EL (cell line): ENCODE measurements at places on chromosomes 3 and 15.

DNA sequence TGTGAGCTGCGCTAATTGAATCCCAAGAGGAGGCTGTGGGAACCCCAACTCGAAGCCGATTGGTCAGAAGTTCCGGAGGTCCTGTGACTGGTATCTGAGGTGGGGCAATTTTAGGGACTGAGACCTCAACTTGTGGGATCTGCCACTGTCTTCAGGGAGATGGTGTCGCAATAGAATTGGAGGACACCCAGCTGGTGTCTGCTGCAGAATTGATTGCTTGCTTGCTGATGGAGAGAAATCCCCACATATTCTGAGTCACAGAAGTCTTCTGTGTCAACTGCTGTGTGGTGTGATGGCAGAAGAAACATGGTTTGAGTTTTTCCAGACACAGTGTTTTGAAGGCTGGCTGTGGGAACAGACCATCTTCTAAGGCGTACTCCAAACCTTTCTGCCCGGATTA is 99.7 kb upstream of the PLXNA1 start:
- peak; percentile 25 for DNase-seq

- DNase-seq = no peak
Observed at GRCh38 chr3:172046268-172046915, 7.0 kb downstream of the FNDC3B start.

DNA sequence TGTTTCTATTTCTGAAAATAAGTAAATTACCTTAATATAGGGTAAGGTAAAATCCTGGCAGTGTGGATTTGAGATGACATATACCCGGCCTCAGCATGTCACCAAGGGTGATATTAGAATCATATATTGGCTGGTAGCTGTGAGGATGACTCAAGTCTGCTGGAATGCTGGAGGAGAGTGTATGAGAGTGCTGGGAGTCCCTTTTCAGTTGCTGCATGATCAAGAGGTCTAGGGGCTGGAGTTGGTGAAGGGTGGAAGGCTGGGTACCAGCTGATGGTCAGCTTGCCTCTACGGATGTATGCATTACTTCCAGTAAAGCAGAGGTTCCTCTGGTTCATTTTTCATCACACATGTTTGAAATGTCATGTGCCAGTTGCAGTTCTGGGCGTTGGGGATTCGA is 40.6 kb downstream of the SLC25A26 start:
- peak; percentile 52 for DNase-seq

DNA sequence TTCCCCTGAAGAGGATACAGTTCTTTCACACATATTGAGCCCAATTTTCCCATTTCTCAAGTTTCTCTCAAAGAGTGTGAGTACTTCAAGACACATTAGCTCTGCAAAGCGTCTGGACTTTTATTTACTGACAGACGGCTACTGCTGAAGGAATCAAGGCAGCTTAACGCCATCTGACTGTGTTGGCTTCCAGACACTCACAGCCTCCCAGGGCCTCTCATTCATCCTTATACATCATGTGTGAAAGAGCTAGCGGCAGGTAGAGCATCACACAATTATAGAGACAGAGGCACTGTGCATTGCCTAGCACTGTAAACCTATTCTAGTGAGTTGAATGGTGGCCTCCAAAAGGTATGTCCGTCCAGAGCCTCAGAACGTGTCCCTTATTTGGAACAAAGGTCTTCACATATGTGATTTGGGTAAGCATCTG is 284.1 kb upstream of the STT3B start:
- DNase-seq = no peak

DNA sequence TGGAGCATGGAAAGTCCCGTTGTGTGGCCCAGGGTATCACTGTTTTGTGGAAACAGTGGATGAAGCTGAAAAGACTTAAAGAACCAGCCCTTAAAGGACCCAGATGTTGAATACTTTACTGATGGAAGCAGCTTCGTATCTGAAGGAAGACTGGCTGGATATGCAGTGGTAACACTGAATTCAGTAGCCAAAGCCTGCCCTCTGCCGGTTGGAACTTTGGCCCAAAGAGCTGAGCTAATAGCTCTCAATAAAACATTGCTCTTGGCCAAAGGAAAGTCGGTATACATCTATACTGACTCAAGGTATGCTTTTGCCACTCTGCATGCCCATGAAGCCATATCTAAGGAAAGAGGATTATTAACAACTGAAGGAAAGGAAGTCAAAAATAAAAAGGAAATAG is 885.4 kb downstream of the PDCD6IP start:
- peak; percentile 2 for DNase-seq

DNA sequence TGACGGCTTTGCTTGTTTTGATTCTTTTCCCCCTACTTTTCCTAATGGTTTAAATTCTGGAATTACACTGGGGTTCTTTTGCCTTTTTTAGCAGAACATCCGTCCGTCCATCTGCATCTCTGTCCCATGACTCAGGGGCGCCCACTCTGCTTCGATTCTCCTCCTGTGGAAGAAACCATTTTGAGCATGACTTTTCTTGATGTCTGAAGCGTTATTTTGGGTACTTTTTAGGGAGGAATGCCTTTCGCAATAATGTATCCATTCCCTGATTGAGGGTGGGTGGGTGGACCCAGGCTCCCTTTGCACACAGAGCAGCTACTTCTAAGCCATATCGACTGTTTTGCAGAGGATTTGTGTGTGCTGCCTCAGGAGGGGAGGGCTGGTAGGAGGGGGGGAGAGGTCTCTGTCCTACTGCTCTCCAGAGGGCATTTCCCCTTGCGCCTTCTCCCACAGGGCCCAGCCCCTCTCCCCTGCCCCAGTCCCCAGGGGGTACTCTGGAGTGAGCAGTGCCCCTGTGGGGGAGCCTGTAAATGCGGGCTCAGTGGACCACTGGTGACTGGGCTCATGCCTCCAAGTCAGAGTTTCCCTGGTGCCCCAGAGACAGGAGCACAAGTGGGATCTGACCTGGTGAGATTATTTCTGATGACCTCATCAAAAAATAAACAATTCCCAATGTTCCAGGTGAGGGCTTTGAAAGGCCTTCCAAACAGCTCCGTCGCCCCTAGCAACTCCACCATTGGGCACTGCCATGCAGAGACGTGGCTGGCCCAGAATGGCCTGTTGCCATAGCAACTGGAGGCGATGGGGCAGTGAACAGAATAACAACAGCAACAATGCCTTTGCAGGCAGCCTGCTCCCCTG is 19.5 kb upstream of the BSN start:
- DNase-seq = no peak

DNA sequence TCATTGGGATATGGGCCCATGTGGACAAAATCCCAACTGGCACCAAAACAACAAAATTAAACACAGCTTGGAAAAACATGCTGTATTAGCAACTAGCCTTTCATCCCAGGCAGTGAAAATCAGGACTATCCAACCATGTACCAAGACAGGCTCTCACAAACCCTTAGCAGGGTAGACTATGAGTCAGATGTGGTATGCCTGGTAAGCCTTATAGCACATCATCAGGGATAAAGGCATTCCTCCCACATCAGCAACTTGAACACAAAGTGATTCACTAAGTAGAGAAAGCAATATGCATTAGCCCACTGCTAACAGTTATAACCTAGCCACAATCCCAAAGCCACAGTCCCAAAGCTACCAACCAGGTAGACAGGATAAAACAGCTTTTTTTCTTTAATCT is 8.0 kb downstream of the CEP152 start:
- DNase-seq = peak; percentile 87

- no peak for DNase-seq
Observed at GRCh38 chr3:191721990-191722389, 261.0 kb downstream of the PYDC2 start.

GRCh38 chr15:96345560-96346399 is 15.3 kb downstream of the NR2F2 start:
- peak; percentile 64 for DNase-seq

GRCh38 chr3:72116226-72116625 is 331.3 kb upstream of the PROK2 start:
- DNase-seq = no peak

DNA sequence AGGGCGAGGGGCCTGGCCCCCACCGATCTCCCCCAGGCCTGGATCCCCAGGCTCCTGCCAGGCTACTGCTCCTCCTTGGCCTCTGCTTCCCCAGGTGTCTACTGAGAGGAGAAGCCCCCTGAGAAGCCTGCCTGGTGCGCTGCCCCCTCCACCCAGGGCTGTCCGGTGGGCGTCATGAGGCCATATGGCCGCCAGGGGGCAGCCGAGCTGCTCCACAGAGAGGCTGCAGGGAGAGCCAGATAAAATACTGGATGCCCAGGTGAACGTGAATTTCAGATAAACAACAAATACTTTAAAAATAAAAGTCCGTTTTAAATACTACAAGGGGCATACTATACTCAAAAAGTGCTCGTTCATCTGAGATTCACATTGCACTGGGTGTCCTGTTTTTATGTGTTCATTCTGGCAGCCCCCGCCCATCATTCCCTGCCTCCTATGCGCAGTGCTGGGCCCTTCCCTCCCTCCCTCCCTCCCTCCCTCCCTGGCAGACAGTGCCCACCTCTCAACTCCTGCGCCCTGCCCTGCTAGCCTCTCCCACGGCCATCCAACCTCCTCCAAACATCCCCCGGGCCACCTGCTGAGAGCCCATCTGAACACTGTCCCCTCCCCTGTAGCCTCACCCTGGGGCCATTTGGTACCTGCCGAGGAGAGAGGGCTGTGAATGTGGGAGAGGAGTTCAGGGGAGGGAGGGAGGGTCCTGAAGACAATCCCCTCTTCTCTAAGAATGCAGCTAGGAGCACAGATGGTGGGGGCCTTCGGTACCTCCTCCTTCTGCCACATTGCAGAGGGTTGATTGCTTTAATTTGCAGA is 29.6 kb downstream of the PSTPIP1 start:
- peak; percentile 49 for DNase-seq

DNA sequence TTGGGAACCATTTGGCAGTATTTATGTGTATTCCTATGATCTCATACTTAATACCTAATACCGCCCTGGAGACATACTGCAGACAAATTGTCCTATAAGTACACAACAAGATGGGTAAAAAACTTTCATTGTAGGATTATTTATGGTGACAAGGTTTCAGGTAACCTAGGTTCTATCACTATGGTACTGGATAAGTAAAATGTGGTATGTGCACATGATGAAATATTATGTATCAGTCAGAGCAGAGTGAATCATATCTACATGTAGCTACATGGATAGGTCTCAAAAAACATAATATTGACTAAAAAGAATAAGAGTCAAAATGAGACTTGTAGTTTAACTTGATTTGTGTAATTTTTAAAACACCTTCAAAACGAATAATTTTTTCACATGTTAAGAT is 147.8 kb downstream of the LEKR1 start:
- DNase-seq = no peak

DNA sequence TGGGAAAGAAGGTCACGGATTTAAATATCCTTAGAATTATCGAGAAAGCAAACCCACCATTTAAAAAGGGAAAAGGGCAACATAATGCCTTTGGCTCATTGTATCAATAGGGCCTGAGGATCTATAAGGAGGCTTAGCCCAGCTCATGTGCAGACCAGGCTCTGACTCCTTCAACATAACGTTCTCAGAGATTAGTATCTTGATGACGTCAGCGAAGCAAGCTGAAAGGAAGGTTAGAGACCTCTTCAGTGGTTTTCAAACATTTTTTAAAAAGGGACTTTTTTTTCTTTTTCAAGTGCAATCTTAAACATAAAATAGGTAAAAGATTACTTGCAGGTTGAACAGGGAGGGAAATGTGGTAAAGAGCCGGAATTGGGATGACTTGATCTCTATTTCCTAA is 463.9 kb upstream of the ADAMTS9 start:
- DNase-seq = no peak

DNA sequence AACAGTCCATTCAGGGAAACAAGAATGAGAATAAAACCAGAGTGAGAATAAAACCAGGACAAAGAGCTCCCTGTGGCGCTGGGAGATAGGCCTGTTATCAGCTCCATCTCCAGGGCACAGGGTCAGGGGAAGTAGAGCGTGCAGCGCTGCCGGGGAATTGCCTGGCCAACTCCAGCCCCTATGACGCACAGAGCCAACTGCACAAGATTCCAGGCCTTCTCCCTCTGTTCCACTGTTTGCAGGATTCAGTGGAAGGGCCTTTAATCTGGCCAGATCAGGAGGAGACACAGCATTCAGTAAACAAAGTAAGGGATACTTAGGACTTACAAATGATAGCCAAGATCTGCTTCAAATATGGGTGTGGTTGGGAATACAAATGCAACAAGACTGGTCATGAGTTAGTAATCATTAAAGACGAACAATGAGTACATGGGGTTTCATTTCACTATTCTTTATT is 49.4 kb downstream of the ITGB5 start:
- DNase-seq = peak; percentile 89

DNA sequence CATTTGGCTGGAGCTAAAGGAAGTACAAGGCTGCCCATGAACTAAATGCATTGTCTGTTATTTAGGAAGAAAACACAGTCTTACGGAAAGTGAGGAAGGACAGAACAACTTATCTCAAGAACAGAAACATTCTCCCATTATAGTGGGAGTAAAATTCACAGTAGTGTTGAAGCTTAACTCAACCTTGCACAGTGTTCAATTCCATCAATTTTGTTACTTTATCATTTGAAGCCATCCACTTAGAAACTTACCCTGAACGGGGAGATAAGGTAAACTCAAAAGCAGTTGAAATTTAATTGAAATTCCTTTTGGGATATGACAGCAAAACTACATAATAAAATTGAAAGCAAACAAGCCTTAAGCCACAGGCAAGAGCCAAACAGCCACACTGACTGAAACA is 186.9 kb downstream of the PCCB start:
- DNase-seq = no peak

DNA sequence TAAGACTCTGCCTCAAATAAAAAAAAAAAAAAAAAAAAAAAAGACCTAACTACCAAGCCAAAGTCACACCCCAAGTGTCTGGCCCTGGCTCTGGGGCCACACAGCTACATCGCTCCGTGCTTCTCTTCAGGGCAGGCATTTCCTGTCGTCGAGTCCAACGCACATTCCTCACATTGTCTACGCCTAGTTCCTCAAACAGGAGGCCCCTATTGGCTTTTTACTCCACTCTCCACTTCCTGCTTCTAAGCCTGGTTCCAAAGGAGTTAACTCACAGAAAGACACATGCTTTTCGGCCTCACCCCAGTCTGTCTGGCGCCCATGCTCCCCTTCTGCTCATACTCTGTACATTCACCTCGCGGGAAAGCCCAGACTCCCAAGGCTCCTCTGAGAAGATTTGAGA is 28.8 kb downstream of the KNG1 start:
- peak; percentile 89 for DNase-seq

DNA sequence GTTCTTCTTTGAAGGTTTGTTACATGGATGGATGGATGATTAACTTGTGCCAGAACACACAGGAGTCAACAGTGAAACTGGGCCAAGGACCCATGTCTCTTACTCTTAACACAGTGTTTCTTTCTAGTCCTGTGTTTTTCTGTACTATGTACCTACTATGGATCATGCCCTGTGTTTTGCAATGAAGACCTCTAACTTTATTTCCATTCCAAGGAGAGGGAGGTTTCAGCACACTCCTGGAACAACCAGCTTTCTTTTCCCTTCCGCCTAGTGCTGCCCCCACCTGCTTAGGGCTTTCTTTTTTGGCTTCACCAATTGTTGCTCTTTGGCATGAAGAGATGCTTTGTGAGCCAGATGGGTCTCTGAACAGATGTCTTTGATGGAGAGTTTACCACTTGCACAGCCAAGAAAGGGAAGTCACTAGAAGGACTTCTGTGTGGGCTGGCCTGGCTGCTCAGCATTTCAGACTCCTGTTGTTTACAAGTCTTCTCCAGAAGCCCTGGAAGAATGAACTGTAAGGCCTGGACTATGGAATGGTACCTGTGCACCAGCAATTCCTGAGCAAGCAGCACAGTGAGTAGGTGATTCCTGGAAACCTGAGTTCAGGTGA is 44.5 kb downstream of the SNAPC5 start:
- DNase-seq = no peak

- no peak for DNase-seq
Observed at GRCh38 chr3:61736506-61736905, 175.1 kb downstream of the PTPRG start.
